ENCODE measurements at places on chromosomes 1 and 21.

DNA sequence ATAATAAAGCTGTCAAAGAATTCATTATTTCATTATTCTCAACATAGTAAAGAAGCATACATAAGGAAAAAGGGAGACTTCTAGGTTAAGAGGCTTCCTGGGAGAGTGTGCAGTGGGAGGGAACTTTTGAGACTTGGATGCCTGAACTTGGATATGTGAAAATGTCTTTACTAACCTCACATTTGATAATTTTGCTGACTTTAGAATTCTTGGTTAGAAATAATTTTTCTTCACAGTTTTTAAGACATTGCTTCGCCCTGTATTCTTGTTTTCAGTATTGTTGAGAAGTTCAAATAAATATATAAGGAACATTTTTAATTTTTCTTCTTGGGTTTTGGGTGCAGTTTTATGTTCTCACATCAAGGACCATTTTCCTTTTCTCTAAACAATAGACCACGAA is 40.0 kb downstream of the GPSM2 start:
- no peak for DNase-seq

- no peak for DNase-seq
These were observed 30.8 kb downstream of the TRIM67 start for GRCh38 chr1:231192620-231193163.

DNA sequence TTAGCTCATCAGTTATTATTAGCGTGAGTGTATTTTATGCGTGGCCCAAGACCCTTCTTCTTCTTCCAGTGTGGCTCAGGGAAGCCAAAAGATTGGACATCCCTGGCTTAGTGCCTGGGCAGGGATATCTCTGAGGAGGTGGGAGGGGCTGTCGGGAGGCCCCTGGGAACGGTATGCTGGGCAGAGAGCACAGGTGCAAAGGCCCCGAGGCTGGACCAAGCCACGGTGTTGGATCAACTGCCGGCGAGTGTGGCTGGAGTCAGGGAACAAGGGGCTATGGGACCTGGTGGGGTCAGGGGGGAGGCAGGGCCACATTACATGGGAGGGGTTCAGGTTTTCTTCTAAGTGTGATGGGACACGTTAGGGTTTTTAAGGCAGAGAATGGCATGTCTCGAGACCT is 62.7 kb downstream of the FHAD1 start:
- DNase-seq, result no peak

- DNase-seq, result peak; percentile 51
These were observed at the start of gene PTPRF for GRCh38 chr1:43530483-43531106. PTPRF (plus strand) TSS chr1:43530883; CDS start chr1:43545076, 14,193 bp downstream.

DNA sequence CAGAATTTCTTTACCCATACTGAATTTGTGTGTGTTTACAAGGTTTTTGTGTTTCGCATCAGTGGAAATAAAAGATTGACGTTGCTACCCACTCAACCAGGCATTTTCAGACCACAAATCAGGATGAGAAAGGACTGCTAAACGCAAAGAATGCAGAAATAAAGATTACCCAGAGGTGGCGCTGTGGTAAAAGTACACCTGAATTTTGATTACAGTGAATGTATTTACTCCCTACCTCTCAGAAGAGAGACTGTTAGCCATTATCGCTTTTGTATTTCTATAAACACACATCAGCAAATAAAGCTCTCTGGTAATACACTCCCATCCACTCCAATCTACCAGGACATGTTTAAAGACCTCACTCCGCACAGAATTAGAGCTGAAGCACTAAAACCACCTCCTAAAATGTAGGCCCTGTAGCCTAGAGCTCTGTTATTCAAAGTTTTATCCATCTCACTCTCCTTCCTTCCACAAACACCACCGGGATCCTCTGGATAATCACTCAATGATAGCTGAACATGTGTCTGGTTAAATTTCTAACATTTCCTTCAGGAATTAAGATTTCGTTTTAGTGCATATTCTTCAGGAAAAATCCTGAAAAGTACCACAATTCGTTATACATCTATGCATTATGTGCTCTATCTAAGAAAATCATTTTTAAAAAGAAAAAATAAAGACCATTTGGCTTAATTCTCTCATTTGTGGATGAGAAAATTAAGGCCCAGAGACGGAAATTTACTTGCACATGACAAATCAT is 2.5 kb upstream of the LMO4 start:
- peak; percentile 54 for DNase-seq

DNA sequence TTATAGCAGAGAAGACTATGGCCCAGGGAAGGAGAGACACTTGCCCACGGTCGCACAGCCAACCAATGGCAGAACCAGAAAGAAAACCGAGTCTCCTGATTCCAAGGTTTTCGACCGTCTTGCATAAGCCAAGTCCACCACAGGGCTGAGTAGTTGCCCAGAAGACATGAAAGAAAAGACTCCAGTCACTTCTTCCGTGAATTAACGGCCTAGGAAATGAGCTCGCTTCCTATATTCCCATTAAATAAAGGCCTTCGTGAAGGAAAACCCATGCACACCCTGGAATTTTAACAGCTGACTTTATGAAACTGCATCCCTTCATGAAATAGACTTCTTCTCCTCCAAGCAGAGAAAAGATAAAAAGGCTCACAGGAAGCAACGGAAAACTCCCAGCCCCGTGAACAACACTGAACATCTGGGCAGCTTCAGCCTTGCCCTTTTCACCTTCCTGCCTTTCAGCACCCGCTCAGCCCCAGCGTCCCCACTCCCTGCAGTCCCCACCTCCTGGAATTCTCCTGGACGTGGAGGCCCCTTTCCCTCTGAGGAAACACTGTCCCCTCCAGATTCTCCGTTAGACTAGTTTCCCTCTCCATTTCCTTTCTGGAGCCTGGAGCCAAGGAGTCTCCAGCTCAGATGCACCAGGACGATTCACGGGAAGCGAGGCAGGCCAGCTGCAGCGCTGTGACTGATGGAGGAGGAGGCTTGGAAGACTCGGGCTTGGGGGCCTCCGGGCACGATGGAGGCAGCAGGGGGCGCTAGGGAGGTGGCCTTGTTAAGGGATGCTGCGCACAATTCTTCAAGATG is 2.7 kb upstream of the MYOC start:
- peak; percentile 43 for DNase-seq

DNA sequence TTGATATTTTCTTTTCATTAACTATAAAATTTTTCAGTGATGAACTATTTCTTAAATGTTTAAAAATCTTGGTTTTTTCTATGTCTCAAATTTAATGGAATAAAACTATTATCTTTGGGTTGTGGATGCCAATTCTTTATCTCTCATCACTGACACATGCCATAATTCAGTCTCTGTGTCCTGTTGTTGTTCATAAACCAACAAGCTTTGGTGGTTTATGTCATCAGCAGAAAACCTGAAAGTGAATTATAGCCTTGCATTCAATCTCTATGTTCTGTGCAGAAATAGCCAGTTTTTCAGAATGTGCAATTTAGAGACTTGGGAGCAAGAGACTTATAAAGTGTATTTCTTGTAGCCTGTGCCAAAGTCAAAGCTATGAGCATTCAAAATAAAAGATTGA is 462.6 kb upstream of the ADGRL4 start:
- DNase-seq, result no peak

GRCh38 chr1:6446665-6447015 is 19.3 kb downstream of the TNFRSF25 start:
- DNase-seq, result no peak

DNA sequence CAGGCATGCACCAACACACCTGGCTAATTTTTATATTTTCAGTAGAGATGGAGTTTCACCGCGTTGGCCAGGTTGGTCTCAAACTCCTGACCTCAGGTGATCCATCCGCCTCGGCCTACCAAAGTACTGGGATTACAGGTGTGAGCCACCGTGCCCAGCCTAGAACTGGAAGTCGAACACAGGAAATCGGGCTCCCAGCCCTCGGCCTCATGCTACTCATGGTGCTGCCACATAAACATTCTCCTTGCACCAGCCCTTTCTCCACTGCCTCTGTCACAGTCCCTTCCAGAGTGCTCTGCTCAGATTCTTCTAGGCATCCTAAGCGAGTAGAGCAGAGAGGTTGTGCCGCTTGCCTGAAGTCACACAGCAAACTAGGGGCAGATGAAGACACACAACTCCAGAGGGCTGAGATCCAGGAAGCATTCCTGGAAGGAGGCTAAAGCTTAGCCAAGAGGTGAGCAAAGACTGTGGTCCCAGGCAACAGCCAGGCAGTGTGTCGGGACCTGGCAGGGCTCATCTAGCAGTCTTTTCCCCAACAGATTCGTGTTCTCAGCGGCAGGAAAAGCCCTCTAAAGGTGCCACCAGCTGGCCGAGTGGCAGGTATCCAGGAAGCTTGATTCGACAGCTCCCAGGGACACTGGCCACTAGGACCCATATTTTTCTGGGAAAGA is 29.6 kb upstream of the NPPB start:
- DNase-seq, result no peak

DNA sequence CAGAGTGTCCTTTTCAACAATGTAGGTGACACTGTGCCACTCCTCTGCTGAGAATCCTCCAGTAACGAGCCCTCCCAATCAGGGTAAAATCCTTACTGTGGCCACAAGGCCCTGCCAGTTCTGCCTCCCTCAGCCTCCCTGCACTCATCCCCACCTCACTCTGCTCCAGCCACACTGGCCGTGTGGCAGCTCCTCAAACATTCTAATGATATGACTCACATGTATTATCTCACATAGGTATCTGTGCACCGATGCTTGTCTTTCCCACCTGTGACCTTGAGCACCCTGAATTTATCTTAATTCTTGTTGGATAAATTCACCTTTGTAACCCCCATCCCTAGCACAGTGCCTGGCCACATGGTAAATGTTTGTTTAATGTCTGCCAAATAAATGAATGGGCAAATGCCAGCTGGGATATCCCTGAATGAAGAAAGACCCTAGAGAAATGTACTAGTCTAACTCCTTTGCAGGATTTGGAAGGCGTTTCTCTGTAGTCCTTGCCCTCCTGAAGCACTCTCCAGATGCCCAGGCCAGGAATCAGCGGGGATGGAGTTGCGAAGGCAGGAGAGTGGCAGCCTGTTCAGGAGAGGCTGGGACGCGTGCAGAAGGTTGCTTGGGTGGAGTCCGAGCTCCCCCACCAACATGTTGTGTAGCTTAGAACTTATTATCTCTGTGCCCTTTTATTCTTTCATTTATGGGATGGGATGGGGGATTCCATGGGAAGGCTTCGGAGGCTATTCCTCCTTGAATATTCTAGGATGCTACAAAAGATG is 106.0 kb downstream of the TMEM53 start:
- no peak for DNase-seq

- DNase-seq, result no peak
These were observed 14.8 kb downstream of the LCK start for GRCh38 chr1:32265846-32266245.

DNA sequence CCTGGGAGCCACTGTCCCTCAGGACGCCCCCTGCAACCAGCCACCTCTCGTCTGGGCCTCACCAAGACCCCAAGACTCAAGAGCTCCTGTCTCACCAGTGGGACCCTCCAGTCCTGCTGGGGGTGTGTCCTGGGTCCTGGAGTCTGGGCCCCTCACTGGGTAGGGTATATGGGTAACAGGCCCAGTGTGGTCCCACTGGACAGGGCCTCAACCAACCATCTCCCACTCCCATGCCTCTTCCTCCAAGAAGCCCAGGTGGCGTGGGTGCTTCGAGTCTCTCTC is 725 bp upstream of the VWA1 start:
- DNase-seq, result no peak

- DNase-seq, result no peak
These were observed 7.6 kb downstream of the DNTTIP2 start for GRCh38 chr1:93871366-93871765.

DNA sequence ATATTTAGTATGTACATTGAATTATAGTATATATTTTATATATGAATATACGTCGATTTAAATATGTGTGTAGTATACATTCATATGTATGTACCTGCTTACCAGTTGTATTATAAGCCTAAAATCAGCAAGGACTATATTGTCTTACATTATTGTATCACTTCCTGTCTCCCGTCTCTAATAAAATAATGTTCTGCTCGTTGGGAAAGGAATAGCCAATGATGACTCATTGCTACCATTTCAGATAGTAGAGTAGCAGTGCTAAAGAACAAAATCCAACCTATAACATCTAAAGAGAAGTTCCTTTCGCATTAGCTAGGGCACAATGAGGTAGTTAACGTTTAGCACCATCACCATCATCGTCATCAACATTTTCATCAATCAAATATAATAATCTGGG is 39.9 kb upstream of the SMYD2 start:
- no peak for DNase-seq

DNA sequence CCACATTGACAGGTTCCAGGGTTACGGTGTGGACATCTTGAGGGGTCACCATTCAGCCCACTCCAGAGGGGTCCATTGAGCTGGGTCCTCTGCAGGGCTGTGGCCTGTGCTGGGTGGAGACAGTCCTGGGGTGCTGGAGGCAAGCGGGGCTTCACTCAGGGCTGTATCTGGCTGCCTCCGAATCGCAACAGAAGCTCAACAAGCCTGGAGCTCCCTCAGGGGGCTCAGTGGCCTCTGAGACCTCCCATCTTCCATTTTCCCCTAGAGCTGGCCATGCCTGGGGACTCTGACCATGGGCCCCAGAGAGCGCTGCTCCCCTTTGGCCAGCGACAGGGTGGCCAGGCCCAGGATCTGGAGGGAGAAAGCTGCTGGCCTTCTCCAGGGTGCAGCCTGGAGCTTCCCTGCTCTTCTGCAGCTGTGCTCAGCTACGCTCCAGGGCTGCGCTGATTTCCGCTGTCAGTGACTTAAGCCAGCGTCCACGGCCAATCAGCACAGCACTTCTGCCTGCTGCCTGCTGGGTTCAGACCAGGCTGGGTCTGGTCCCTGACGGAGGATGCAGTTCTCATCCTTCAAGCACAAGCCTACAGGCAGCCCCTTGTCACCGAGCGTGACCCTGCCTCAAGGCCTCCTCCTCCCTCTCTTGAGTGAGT is 45.0 kb upstream of the ADARB1 start:
- DNase-seq, result peak; percentile 45

DNA sequence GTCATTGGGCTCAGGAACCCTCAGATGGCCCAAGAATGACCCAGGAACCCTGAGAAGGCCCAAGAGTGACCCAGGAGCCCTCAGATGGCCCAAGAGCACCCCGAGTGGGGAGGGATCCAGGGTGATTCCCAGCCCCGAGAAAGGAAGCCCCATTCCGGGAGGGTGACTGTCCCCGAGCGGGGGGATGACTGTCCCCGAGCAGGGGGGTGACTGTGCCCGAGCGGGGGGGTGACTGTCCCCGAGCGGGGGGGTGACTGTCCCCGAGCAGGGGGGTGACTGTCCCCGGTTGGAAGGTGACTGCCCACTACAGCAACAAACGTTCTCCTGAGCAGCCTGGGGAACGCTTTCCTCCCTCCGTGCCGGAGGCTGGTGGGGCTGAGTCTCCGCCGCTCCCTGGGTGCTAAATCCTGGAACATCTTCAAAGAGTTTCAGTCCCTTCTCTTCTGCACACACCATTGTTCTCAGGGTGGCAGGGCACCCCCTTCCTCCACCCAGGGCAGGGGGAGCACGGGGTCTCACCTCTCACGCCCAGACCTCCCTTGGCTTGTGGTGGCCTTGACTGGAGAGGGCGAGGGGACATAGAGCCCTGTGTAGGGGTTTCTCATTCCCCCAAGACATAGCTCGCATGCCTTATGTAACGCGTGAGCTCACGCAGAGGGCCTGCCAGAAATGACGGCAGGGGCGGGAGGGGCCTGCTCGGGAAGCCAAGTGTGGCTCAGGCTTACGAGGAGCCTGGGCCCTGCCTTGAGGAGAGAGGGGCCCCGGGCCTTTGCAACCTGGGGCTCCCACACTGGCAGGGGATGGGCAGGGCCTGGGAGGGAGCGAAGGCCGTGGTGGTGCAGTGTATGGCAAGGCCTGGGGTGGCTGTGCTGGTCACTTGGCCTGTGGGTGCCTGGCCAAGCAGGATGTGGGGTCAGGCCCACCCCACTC is 14.3 kb upstream of the SKI start:
- peak; percentile 69 for DNase-seq

- DNase-seq, result no peak
These were observed 12.1 kb downstream of the CD34 start for GRCh38 chr1:207898836-207899235.

GRCh38 chr1:2115008-2115641 is 64.9 kb downstream of the PRKCZ start:
- DNase-seq, result no peak

GRCh38 chr1:193581341-193581740 is 394.9 kb upstream of the B3GALT2 start:
- DNase-seq, result no peak

Data from mesenchymal stem cell (in vitro differentiated cells and primary cell).